NCI-H1105 (cell line): ENCODE measurements at places on chromosomes 5 and 9.
A peak's percentile ranks its signal among the peaks of the same experiment; 100 is the strongest.

GRCh38 chr5:41447650-41448510 lies 62.5 kb downstream of the PLCXD3 start:
- no peak for DNase-seq

- DNase-seq = no peak
Measured at GRCh38 chr5:57537811-57538210, 55.2 kb upstream of the ACTBL2 start.

GRCh38 chr9:4495537-4495936 lies 5.3 kb downstream of the SLC1A1 start:
- no peak for DNase-seq

DNA sequence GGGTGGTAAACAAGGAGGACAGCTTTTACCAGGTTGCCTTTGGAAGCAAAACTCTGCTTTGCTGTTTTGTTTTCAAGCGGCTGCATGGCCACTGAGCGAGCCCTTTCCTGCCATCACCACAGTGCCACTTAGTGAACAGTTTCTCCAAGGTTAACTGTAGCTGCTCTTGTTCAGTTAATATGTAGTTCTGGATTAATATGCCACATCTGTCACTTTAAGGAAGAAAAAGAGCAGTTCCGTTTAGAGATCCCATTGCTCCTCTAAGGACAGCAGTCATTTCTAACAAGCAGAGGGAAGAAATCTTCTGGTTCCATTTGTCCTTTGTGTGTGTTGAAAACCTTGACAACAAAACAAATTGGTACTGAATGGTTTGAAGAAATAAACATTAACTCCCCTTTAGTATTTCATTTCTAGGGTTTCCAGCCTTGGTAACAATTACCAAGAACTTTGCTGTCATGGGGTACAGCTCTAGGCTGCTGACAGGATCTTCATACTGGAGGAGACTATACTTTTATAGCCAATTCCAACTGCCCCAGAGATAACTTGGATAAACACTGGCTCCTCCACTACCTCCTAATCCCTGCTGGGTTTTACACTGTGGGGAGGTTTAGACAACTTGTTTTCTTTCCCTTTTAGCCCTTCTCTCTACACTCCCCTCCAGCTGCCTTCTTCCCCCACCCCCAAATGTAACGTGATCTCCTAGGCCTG lies 10.3 kb upstream of the ABL1 start:
- DNase-seq = no peak

DNA sequence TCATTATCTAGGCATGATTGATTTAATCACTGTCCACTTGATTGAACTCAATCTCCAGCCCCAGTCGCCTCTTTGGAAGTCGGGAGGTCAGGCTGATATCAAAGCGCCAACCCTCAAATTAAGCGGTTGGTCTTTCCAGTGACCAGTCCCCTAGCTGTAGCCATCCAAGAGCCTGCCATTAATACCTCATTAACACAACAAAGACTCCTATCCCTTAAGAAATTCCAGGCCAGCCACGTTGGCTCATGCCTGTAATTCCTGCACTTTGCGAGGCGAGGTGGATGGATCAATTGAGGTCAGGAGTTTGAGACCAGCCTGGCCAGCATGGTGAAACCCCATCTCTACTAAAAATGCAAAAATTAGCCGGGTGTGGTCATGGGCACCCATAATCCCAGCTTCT lies 27.4 kb upstream of the GCNT1 start:
- DNase-seq = no peak

DNA sequence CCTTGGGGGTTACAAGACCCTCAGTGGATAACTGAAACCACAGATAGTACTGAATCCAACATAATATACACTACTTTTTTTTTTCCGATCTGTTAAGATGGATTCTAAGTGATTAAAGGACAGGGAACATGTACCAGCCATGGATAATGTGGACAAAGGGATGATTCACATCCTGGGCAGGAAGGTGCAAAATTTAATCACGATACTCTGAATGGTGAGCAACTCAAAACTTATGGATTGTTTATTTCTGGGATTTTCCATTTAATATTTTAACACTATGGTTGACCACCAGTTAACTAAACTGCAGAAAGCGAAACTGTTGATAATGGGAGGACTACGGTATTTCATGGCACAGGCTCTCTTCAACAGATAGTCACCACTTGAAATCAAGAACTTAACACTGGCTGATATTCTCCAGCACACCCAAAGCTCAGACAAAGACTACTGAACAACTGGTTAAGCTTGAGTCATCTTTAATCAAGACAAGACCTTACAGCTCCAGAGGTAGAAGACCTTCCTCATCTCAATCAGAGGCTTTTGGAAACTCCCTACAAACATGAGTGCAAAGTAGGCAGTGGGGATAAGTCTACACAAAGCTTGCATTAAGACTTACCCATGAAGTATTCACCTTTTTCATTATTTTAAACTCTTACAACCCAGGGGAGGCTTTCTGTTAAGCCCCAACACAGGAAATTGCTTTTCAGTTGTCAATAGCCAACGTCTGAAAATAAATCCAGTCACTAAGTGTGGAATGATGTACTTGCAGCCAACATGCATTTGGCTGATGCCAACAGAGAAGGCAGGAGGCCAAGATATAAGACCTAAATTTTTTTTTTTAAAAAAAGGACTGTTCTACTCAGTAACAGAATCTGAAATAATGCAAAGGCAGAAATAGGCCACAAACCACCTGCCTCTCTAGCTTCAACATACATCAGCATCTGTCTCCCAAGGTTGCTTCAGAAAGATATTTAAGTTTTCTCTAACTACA lies 78.7 kb downstream of the ELAVL2 start:
- no peak for DNase-seq

DNA sequence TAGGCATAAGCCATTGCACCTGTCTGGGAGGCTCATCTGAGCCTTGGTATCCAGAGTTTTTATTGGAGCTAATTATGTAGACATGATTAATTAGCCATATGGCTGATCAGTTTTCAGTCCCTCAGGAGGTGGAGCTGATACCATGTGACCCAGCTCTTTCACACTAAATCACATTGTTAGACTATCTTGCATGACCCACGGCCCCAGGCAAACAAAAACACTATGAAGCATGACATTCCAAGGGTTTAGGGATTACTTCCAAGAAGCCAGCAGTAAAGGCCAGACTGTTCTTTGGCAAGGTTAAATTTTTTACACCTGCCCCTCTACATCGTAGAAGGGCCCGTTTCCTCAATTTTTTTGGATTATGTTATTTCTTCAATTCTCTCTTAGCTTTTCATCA lies 5.0 kb upstream of the C5orf24 start:
- DNase-seq = no peak

- DNase-seq = no peak
Measured at GRCh38 chr9:136306211-136307208, 2.6 kb upstream of the CCDC187 start.

DNA sequence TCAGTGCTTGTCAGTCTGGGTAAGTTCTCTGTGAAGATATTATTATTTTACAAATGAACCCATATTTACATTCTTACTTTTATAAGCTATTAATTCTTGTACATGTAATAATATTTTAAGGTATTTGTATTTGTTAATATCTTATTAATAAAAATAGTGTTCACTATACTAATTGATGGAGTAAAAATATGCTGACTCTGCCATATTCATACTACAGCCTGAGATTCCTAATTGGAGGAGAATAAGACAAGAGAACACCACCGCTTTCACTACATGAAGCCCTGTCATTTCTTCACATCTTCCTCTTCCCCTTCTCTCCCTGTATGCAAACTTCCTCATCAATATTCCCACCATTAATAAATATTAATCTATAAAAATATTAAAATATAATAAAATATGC lies 167.6 kb upstream of the TUSC1 start:
- DNase-seq = no peak

DNA sequence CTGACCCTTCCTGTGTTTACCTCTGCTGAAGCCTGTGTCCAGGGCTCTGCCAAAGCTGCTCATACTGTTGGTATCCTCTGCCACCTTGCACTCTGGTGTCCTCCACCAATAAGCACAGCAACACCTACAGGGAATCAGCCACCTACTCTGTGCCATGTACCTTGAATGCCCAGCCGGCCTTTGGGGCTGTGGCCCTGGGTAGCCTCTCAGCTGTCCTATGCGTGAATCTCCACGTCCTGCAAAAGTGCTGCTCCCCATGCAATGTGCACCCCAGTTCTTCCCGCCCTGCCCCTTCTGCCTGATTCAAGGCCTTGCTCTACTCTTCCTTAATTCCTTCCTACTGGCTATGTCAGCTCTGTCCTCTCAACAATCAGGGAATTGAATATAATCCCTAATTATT lies 506.5 kb downstream of the ARHGEF28 start:
- DNase-seq = no peak

DNA sequence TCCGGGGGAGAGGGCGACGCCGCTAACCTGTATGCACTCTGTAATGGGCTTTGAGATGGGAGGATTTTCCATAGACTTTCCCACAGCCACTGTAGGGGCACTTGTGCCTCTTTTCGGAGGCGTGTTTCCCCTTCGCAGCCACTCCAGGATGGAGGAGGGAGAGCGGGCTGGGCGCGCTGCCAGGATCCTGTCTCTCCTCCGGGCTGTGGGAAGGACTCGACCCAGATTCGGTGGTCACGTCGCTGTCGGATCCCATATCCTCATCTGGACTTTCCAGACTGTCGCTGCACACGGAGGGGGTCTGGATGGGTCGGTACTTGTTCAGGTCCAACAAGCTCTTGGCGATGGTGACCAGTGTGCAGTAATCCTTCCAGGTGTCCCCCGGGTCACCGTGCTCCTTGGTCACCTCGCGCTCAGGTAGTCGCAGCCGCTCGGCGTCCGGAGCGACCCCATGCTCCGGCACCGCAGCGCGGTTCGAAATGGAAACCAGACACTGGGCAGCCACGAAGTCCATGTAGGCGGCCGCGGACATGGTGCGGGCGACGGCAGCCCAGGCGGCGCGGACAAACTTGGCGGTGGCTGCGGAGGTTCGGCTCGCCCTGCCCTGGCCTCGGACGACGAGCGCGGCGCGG lies 1.5 kb downstream of the KLF9 start:
- peak; percentile 62 for DNase-seq

DNA sequence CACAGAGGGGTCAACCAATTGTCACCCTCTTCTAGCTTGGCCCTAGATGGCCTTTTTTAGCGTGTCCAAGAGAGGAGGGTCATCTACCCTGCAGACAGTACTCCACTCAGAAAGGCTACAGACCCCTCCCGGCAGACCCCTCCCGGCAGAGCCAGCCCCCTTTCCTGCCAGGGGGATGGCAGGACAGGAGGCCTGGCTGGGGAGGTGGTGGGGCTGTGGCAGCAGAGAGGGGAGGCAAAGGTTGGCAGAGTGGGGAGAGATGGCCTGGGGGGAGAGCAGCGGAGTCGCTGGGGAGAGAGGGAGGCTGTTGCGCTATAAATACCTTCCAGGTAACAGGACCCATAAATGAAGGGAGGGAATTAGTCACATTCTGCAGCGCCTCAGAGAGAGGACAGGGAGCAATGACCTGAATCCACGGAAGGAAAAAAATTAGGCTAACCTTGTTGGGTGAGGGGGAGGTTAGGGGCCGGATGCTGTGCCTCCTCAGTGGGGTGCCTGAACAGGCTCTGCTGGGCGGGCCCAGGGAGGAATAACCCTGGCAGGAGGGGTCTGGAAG lies 32.9 kb upstream of the PSD2 start:
- no peak for DNase-seq

GRCh38 chr9:93578844-93579243 lies 2.5 kb downstream of the PHF2 start:
- DNase-seq = no peak

GRCh38 chr9:20197976-20198685 lies 409.3 kb upstream of the SLC24A2 start:
- no peak for DNase-seq

DNA sequence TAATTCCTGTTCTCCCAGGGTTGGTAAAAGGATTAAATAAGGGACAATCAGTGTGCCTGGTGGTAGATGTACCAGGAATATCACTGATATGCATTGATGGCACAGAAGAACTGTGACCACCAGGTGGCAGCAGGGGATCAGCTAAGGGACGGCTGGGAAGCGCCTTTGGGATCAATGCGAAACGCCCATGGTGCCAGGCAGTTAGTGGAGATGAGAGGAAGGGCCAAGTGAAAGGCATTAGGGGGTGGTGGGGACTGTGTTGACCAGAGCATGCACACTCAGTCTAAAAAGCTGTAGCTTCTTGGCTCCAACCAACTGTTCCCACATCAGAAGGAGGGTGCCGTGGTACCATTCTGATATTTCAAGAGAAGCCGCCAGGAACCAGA lies 55.6 kb downstream of the ARHGEF37 start:
- DNase-seq = peak; percentile 9

GRCh38 chr9:86684148-86684547 lies 263.2 kb downstream of the GAS1 start:
- DNase-seq = no peak

DNA sequence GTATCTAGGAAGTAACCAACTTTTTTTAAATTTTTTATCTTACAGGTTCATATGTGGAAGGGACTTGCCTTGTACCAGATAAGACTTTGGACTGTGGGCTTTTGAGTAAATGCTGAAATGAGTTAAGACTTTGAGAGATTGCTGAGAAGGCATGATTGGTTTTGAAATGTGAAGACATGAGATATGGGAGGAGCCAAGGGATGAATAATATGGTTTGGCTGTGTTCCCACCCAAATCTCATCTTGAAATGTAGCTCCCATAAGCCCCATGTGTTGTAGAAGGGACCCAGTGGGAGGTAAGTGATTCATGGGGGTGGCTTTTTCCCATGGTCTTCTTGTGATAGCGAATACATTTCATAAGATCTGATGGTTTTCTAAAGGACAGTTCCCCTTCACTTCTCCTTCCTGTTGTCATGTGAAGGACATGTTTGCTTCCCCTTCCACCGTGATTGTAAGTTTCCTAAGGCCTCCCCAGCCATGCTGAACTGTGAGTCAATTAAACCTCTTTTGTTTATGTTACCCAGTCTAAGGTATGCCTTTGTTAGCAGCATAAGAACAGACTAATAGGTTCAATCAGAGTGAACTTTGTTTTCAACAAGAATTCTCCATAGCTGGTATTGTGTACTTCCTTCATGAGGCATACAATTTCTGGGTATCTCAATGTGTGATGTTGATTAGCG lies 535.6 kb upstream of the MEF2C start:
- no peak for DNase-seq

GRCh38 chr5:26805076-26805475 lies 233.3 kb downstream of the CDH9 start:
- DNase-seq = peak; percentile 16

GRCh38 chr5:124655921-124656511 lies 90.4 kb downstream of the ZNF608 start:
- peak; percentile 49 for DNase-seq

GRCh38 chr9:129769669-129770068 lies 16.8 kb upstream of the PTGES start:
- no peak for DNase-seq

- DNase-seq = peak; percentile 37
Measured at GRCh38 chr9:94443032-94443722, 111.7 kb upstream of the PCAT7 start.

DNA sequence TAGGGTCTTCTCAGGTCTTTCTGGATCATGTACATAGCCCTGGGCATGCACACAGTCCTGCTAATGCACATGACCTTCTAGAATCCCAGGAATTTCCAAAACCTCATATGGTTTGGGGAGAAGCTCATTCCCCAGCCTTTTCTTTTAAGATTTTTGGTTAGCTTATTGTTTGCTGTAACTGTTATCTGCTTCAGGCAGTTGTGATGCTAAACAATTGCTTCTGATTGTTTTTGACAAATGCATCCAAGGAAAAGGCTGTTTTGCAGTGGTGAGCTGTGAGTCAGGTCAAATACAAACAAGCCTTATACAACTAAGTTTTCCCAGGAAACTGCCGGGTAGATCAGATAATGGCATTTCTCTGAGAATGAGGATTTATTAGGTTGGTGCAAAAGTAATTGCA lies 32.7 kb downstream of the SMC5 start:
- no peak for DNase-seq

GRCh38 chr5:162721125-162721524 lies 653.6 kb downstream of the GABRG2 start:
- DNase-seq = no peak
